CD8-positive, alpha-beta T cell (primary cell): ENCODE measurements at places on chromosomes 6 and 20. TPM values are rescaled to one million over a fixed set of nuclear protein-coding genes. Genes with fewer than 3 reads are reported as not detected.

The CARMIL1 gene
- total RNA-seq: 6.1 TPM

The ZNF334 gene
- 0.14 TPM for total RNA-seq

The CD24 gene
- total RNA-seq: 0.90 TPM

The GSTA1 gene
- total RNA-seq: not detected

The GSTA3 gene
- not detected for total RNA-seq

The LTA gene
- 17.1 TPM for total RNA-seq

The SLC35D3 gene
- total RNA-seq: not detected

The TSBP1 gene
- not detected for total RNA-seq

The ZHX3 gene
- 4.7 TPM for total RNA-seq

DNA sequence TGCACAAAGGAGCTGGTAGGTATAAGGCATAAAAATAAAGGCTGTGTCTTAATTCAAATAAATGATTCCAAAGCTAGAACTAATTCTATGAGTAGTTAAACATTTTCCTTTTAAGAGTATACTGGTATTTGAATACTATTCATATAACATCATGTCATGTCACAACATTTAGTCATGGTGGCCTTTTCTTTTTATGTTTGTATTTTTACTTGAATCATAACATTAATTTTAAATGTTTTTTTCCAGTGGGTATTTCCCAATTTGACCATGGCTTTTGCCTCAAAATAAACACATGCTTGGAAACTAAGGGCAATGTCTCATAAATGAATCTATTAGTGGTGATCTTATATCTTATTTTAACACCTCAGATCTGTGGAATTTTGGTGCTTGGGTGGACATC is 177.1 kb downstream of the CD109 start:
- no peak for DNase-seq

- no peak for DNase-seq
These were observed 31.6 kb upstream of the RGS17 start for GRCh38 chr6:153162646-153163045.

GRCh38 chr20:52168116-52168515 is 23.5 kb downstream of the ZFP64 start:
- no peak for DNase-seq

GRCh38 chr6:158185729-158186456 is 17.7 kb downstream of the GTF2H5 start:
- DNase-seq: no peak

GRCh38 chr6:15504581-15505350 is 158.1 kb downstream of the DTNBP1 start:
- DNase-seq: no peak

DNA sequence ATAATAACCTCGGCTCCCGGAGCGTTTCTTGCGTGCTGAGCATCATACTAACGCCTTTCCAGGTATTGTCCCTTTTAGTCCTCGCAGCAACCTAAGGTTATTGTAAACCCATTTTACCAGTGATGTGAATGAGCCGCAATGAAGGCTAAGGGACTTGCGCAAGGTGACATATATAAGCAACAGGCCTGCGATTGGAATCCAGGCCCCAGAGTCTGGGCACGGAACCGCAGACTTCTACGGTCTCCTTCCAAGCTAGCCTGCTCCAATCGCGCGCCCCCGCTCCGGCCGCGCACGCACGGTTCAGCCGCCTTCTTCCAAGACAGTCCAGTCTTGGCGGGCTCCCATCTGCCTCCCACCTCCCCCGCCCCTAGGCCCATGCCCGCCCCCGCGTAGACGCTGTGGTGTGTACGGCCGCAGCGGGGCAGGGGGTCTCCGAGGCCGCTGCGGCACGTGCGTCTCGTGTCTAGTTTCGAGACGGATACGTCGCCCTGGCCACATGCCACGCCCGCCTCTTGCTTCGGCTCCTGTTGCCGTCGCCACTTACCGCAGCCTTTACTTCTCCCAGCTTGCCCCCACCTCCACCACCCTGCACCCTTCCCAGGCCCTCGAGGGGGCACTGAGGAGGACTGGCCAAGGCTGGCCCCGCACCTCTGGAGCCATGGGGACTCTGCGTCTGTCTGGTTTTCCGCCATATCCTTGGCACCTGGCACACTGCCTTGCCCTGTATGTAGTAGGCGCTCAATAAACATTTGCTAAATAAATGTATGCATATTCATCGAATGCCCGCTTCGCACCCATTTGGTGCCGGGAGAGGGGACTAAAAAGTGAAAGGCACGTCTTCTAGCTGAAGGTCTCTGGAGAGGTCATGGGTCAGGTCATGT is 855 bp upstream of the GFOD1 start:
- no peak for DNase-seq

DNA sequence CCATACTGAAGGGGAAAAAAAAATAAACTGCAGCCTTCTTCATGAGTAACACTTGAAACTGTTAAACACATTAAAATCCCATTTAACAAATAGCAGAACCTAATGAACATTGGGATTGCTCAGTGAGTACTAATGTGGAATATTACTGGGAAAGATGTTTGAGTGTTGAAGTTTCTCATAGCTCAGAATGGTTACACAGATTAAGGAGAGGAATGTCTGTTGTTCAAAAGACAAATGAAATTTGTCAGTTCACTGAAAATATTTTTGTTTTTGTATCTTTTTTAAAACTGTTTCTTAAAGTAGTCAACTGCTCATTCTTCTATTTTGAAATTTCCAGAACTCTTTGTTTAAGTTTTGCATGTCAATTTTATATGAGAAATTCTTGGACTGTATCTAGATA is 374.3 kb downstream of the LAMA2 start:
- no peak for DNase-seq

DNA sequence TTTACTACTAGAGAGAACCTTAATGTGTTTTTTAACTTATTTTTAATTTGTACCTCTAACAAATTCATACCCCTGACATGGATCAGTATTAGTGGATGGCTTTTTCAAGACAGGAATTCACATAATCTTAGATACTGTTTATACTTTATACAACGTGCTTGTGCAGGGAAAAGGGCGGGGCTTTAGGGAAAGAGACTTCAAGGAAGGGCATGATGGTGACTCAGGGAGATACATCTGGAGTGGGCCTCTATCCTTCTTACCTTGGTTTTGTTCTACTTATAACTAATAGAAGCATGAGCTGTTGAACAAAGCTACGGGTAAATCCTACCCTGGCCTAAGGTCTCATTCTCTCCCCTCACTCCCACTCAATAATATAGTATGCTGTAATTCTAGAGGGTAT is 160.8 kb downstream of the C6orf58 start:
- DNase-seq: no peak

- DNase-seq: no peak
These were observed 2.9 kb upstream of the AKAP7 start for GRCh38 chr6:131132360-131132759.

DNA sequence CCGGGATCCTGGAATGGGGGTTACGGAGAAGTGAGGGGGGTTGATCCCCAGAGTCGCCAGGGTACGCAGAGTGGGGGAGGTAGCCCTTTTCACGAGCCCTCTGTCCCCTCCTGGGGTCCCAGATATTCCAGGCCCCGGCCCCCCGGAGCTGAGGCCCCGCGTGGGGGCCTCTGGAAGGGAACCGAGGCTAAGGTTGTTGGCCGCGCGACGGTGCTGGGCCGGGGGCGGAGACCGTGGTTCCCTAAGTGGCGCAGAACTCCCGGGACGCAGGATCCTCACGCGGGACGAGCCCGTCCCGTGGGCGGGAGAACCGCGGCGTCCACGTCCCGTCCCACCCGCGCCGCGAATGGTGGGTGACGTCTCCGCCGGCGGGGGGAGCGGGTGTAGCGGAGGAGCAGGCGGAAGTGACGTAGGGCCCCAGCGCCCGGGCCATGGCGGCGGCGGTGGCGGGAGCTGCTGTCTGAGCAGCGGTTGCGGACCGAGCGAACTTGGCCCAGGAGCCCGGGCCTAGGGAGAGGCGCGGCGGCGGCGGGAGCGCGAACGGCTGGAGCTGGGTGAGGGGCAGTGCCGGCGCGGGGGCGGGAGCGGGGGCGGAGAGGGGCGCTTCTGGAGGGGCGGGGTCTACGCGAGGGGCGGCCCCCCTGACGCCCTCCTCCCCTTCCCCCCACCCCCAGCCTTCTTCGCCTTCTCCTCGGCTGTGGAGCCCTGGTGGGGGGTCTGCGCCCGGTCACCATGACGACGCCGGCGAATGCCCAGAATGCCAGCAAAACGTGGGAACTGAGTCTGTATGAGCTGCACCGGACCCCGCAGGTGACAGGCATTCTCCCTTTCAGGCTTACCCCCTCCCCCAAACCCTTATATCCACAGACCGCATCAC is at the start of gene RING1:
TSS of gene RING1 (plus strand) at position 410 of the 877 bp plus-strand sequence. CDS start at position 733, 323 bp downstream.
- DNase-seq: peak; percentile 90

GRCh38 chr20:38842026-38842425 is 36.5 kb downstream of the PPP1R16B start:
- DNase-seq: no peak

GRCh38 chr6:105844275-105844883 is 241.8 kb upstream of the PRDM1 start:
- no peak for DNase-seq

DNA sequence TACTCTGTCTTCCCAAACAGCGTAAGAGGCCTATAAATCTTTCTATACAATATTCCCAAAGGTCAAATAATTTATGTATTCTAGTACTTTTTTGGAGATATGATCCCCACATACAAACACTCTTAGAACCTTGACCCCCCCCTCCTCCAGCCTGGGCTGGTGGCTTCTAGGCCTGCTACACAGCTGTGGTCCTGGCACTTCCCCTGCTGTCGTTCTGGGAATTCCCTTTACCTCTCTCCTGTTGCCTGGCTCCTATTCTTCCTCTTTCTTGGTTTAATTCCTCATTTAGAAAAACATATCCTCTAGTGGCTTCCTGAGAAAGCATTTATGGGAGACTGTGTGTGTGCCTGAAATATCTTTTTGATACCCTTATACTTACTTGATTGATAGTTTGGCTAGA is 4.1 kb upstream of the TXLNB start:
- DNase-seq: no peak

DNA sequence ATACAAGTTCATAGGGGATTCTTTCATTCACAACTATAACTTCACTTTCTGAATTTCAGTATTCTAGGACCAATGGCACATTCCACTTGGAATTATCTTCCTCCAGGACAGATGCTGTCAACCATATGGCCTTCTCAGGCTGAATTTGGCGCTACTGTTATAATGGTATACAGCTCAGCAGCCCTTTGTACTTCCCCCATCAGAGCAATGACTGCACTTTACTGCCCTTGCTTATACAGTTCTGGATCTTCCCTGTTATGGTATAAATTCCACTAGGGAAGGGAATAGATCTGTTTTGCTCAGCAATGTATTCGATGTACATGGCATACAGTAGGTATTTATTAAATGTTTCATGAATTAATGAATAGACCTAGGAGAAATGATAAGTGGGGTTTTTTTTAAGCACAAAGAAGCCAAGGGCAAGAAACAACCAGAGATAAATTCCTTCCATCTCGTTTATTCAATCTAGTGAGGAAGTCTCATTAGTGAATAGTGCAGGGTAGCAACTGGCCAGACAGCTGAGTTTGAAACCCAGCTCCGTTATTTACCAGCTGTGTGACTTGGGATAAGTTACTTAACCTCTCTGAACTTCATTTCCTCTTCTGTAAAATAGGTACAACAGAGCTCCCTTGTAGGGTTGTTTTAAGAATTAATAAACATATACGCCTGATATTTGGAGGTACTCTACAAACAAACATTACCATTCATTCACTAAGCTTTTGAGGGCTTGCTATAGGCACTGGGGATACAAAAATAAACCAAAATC is 97.1 kb upstream of the PRDM1 start:
- DNase-seq: no peak

GRCh38 chr6:397604-398003 is 6.1 kb downstream of the IRF4 start:
- DNase-seq: no peak

- no peak for DNase-seq
These were observed 2.7 kb downstream of the FBXO9 start for GRCh38 chr6:53067849-53068361.

DNA sequence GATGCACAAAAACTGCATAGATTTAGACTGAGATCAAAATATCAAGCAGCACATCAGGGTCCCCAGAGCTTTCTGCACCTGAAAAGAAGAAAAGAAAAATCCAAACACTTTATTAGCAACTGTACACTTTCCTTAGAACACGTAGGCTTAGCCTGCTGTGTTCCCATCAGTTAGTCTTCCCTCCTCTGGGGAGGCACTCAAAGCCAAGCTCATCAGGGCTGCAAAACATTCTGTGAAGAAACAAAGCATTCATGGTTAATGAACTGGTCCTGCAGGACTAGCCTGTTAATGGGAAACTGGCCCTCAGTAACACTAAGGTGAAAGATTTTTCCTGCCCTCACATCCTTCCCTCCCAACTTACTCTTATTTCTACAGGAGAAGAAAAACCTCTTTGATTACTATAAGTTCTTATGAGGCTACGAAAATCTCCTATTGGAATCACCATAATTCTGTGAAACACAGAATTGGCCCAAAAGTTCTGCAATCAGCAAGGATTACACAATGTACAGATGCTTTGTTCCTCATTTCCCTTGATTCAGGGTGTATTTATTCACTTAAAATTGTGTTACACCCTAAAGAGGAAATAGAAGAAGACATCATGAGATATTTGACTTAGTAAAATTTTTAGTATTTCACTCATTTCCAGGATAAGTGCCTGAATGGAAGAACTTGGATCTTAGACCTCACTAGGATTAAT is 901.0 kb upstream of the MAP3K7 start:
- no peak for DNase-seq

DNA sequence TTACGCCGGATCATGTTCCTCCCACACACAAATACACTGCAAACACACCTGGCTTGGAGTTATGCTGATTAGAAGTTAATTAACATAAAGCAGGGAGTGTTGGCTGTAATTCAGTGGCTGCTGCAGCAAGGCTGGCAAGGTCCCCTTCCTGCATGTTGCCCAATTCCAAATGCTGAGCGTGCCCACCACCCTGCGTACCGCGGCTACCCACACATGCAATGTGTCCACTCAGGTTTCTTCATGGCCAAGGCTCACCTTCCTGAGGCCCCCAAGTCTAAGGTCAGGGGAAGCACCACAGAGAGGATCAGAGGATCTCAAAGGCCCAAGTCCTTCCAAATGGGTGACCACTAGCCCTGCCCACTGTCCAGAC is 11.6 kb upstream of the PRND start:
- DNase-seq: no peak

GRCh38 chr20:63411151-63411897 is 50.2 kb upstream of the CHRNA4 start:
- DNase-seq: no peak

DNA sequence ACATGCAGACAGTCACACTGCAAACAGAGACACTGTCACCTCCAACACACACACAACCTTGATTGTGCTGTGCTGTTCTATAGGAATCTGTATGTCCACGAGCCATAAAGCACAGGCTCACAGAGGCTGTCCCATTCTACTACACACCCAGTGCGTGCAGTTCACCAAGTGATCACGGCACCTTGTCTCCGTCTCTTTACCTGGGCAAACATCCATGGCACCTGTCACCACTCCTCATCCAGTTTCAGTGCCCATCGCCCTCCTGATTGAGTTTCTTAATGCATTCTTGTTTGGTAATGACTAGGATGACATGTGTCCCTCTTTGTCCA is 65.8 kb upstream of the STMND1 start:
- no peak for DNase-seq
